ENCODE measurements at places on chromosomes 16 and 17.

DNA sequence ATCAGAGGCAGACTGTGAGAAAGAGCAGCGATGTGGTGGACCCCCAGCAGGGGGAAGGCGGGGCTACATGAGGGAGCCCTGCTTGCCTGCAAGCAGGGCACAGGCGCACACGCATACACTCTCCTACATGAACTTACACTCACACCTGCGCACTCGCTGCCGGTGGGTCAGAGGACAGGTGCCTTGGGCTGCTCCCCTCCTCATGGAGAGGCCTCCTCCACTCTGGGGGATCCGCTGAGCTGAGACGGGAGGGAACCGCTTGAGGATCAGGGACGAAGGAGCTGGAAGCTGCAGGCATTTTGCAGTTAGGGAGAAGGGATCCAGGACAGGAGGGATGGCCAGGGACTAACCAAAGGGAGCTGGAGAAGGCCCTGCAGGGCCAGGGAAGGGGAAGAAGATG is 14.2 kb downstream of the OSBPL7 start:
- no peak for DNase-seq

GRCh38 chr16:66585481-66586239 is 6.4 kb downstream of the CMTM2 start:
- DNase-seq = no peak

DNA sequence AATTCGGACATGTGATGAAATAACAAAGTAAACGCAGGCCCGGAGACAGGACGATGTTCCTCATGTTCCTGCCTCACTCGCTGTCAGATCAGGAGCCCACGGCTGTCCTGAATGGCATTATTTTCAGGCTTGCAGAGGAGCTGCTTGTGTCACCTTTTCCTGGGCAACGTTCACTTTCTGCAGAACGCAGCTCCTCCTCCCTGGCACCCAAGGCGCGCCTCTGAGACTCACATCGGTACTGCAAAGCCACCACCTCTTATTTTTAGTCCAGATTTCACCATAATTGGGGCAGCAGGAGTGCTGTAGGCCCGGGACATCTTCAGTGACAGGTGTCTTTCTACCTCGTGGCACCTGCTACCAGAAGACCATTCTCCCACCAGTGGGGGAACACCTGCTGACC is 8.0 kb upstream of the C16orf96 start:
- no peak for DNase-seq

DNA sequence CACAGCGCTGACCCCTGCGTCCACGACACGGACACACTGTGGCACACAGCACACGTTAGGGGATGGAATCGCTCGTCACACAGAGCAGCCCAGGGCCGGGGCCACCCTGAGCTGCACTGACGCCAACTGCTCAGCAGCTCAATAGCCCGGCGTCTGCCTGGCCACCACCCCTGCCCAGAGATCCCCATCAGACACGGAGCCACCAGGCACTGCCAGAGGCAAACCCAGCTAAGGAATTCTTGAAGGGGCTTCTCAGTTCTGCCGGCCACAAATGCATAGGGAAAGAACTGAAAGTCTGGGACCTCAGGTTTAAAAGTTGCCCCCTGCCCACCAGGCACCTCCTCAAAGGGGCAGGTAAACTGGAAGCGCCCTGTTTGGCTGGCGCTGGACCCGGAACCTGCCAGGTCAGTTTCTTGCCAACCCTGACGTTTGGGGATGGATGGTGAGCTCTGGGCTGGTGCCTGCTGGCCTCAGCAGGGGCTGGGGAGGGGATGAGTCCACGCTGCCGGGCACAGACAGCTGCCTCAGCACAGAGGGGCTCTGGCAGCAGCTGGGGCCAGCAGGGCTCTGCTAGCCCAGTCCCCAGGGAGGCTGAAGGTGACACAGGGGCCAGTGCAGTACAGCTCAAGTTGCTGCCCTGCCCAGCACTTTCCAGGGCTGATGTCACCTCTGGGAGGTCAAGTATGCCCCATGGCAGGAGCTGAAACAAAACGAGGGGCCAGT is 33.2 kb downstream of the TIMM22 start:
- DNase-seq = no peak
